ENCODE measurements at places on chromosomes 12 and 14.

GRCh38 chr12:2333491-2334195 is 280.9 kb downstream of the CACNA1C start:
- DNase-seq: no peak

GRCh38 chr14:90615517-90616060 is 200.6 kb downstream of the TTC7B start:
- no peak for DNase-seq

- DNase-seq: no peak
Measured at GRCh38 chr12:122022393-122023338, 982 bp downstream of the BCL7A start.

- DNase-seq: no peak
Measured at GRCh38 chr12:104510873-104511440, 54.2 kb downstream of the CHST11 start.

GRCh38 chr12:126385785-126386184 is 1320.5 kb downstream of the AACS start:
- DNase-seq: no peak

- no peak for DNase-seq
Measured at GRCh38 chr12:64737539-64737938, 21.7 kb downstream of the GNS start.

- DNase-seq: no peak
Measured at GRCh38 chr14:22824711-22825359, 4.9 kb upstream of the MRPL52 start.

DNA sequence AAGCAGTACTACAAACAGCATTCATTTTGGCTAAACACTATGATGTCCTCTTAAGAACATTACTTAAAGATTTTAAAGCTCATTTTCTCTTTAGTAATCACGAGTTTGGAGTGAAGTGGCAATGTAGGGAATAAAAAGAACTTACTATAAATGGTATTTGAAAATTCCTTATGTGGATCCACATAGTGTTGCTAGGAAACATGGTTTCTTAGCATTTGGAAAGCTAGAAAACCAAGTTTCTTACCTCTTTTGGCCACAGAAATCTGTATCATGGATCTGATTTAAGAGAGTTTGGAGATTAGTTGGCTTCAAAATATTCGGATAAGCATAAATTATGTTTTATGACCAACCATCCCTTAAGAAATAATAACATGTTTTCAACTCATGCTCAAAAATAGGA is 337.7 kb upstream of the GARIN6 start:
- no peak for DNase-seq

GRCh38 chr12:20314328-20314727 is 54.0 kb upstream of the PDE3A start:
- no peak for DNase-seq

GRCh38 chr12:49744363-49744885 is 3.1 kb downstream of the TMBIM6 start:
- DNase-seq: no peak
